Right atrium auricular region (tissue), 2 donors: ENCODE measurements at places on chromosomes 7 and 10. TPM values are rescaled to one million over a fixed set of nuclear protein-coding genes. Genes with fewer than 3 reads are reported as not detected.
A peak's percentile ranks its signal among the peaks of the same experiment; 100 is the strongest.

The ACTR3C gene
- total RNA-seq, result 4.1 TPM

- H3K27me3 ChIP-seq, result no peaks in the 10 kb centered on the region
- H3K4me3 ChIP-seq, result no peak overlapping the region
- no peaks in the 10 kb centered on the region for H3K36me3 ChIP-seq
- no peak for DNase-seq
- H3K27ac ChIP-seq, result no peak overlapping the region
Observed at GRCh38 chr7:142459551-142459963, 201.7 kb upstream of the PRSS58 start.

- no peak overlapping the region for H3K27ac ChIP-seq
- peak; percentile 57 for DNase-seq
- H3K4me1 ChIP-seq, result no peaks in the 10 kb centered on the region
- no peak overlapping the region for H3K4me3 ChIP-seq
- no peaks in the 10 kb centered on the region for H3K27me3 ChIP-seq
- no peaks in the 10 kb centered on the region for H3K36me3 ChIP-seq
Observed at GRCh38 chr10:122323941-122324675, 50.4 kb upstream of the PLEKHA1 start.

GRCh38 chr7:128318691-128319090 is 25.0 kb downstream of the RBM28 start:
- no peaks in the 10 kb centered on the region for H3K27me3 ChIP-seq
- peaks cover 5% of the 10 kb centered on the region for H3K4me1 ChIP-seq
- H3K36me3 ChIP-seq, result peaks cover 97% of the 10 kb centered on the region
- H3K4me3 ChIP-seq, result no peak overlapping the region
- no peak overlapping the region for H3K27ac ChIP-seq

DNA sequence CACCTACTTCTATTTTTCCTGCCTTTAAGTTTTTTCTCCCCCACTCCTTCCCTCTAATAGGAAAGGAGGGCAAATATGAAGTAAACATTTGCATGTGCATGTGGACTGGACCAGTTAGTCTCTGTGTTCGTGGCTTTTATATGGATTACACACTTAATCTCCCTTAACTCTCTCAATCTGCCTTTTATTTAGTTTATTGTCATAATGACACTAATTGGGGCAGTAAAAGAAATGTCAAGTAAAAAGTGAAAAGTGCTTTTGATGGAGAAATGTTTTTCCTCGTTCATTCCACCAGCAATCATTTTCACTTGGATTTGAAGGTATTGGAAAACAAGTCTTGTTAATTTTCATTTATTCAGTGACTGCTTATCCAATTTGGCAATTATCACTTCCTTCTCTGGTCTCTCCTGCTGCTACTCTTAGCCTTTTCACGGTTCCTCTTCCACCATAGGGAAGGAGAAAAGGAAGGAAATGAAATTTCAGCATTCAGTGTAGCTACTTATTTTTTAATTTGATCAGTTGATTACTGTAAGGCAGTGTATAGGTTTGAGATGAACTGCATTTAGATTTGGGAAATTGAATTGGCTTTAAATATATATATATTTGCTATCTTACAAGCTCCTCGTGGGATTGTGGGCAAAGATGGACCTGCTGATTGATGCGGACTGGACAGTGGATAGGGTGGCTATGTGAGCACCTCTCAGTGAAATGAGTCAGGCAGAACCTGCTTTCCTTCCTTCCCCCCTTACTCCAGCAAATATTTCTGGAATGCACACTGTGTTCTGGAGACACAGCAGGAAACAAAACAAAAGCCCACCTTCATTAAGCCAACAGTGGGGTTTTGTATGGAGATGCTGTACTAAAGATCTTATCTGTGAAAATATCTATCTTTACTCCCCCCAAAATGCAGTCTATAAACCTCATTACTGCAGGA is 77.5 kb downstream of the LRRC4 start:
- DNase-seq, result no peak
- no peaks in the 10 kb centered on the region for H3K27me3 ChIP-seq
- no peak overlapping the region for H3K4me3 ChIP-seq
- H3K27ac ChIP-seq, result no peak overlapping the region

DNA sequence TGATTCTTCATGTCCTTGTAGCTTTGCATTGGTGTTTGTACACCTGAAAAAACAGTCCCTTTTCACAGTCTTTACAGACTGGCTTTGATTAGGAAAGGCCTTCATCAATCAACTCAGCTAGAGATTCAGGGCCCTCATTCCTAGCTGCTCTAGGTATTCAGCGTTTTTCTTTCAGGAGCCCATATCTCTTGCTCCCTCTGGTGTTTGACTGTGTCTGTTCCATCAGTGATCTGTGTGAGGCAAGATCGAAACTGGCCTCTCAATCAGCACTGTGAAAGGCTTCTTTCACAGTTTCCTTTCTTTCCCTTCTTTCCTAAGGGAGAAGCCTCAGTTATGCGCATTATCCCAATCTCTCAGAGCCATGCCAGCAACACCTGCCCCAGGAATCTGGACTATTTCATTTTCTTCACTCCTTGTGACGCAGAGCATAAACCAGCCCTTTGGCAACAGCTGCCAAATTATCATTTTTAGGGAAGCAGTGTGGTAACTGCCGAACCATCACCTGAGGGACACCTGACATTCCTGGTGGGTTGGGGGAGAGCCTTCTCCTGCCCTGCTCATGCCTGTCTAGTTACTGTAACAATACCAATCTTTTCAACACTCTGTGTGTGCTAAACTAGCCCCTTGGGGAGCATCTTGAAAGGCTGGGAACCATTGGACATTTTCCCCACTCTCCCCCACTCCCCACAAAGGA is 75.7 kb upstream of the CCDC71L start:
- no peak overlapping the region for H3K27ac ChIP-seq
- no peak for DNase-seq
- H3K4me3 ChIP-seq, result no peak overlapping the region
- no peaks in the 10 kb centered on the region for H3K27me3 ChIP-seq

- no peak overlapping the region for H3K4me3 ChIP-seq
- H3K27ac ChIP-seq, result no peak overlapping the region
- no peaks in the 10 kb centered on the region for H3K36me3 ChIP-seq
- no peaks in the 10 kb centered on the region for H3K4me1 ChIP-seq
Observed at GRCh38 chr10:106866244-106866845, 298.2 kb downstream of the SORCS1 start.

GRCh38 chr7:19982841-19983835 is 209.7 kb upstream of the TMEM196 start:
- H3K4me1 ChIP-seq, result no peaks in the 10 kb centered on the region
- no peak for DNase-seq
- no peak overlapping the region for H3K4me3 ChIP-seq
- no peaks in the 10 kb centered on the region for H3K27me3 ChIP-seq
- H3K27ac ChIP-seq, result no peak overlapping the region

- H3K27ac ChIP-seq, result peak overlapping the region; percentile 20
- H3K4me3 ChIP-seq, result no peak overlapping the region
- DNase-seq, result no peak
Observed at GRCh38 chr10:24451325-24451820, 242.4 kb downstream of the KIAA1217 start.

- no peaks in the 10 kb centered on the region for H3K27me3 ChIP-seq
- no peak for DNase-seq
- no peak overlapping the region for H3K4me3 ChIP-seq
- no peaks in the 10 kb centered on the region for H3K36me3 ChIP-seq
Observed at GRCh38 chr10:34905200-34905927, 90.3 kb upstream of the PARD3 start.

GRCh38 chr10:78920011-78920410 is 148.8 kb upstream of the ZMIZ1 start:
- no peak overlapping the region for H3K27ac ChIP-seq
- no peaks in the 10 kb centered on the region for H3K4me1 ChIP-seq
- H3K27me3 ChIP-seq, result no peaks in the 10 kb centered on the region
- H3K36me3 ChIP-seq, result no peaks in the 10 kb centered on the region
- DNase-seq, result no peak

The GJD4 gene
- total RNA-seq, result not detected

GRCh38 chr7:87219545-87220025 is at the start of gene TMEM243:
TMEM243 (minus strand) TSS chr7:87219732; CDS start chr7:87219503, 229 bp downstream.
- peak; percentile 76 for DNase-seq
- peak within 1 kb of the TSS; percentile 75 for H3K4me3 ChIP-seq
- no peaks in the 10 kb centered on the region for H3K36me3 ChIP-seq
- no peaks in the 10 kb centered on the region for H3K4me1 ChIP-seq
- H3K27me3 ChIP-seq, result no peaks in the 10 kb centered on the region

The NPC1L1 gene
- not detected for total RNA-seq

- H3K36me3 ChIP-seq, result no peaks in the 10 kb centered on the region
- no peak overlapping the region for H3K27ac ChIP-seq
- H3K4me1 ChIP-seq, result no peaks in the 10 kb centered on the region
- H3K27me3 ChIP-seq, result no peaks in the 10 kb centered on the region
- peak; percentile 84 for DNase-seq
Observed at GRCh38 chr7:54839575-54840213, 80.7 kb upstream of the SEC61G start.

DNA sequence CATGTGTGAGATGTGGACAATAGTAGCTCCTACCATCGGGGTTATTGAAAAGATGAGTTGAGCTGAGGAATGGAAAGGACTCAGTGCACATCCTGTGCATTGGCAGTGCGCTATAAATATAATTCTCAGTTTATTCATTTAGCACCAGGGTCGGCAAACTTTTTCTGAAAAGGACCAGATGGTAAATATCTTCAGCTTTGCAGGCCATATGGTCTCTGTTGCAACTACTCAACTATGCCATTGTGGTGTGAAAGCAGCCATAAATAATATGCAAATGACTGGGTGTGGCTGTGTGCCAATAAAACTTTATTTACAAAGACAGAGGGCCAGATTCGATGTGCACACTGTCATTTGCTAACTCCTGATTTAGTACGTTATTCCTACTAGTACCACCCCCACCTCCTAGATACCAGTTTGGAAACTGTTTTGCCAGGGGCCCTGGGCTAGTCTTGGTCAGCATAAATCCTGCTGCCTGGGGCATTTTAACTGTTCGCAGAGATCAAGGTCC is 422.9 kb upstream of the MKI67 start:
- no peaks in the 10 kb centered on the region for H3K4me1 ChIP-seq
- H3K27me3 ChIP-seq, result no peaks in the 10 kb centered on the region
- H3K27ac ChIP-seq, result no peak overlapping the region
- no peak overlapping the region for H3K4me3 ChIP-seq

DNA sequence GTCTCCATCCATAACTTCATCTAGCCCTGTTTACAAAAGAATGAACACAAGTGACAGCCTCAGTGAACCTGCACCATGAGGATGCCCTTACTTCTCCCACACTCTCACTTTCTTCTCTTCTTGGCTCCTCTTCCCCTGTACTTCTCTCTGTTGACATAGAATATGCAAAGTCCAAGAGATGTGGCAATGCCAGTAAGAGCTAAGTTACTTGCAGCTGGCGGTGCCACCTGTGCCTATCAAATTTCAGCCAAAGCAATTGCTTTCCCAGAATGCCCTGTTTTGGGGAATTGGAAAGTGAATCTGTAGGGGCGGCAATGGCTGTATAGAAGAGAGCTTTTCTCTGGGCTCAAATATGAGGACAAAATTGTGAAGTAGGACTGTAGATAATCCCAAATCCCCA is 557.8 kb downstream of the AUTS2 start:
- no peaks in the 10 kb centered on the region for H3K36me3 ChIP-seq
- no peak overlapping the region for H3K4me3 ChIP-seq
- no peak for DNase-seq
- no peaks in the 10 kb centered on the region for H3K4me1 ChIP-seq

- no peak overlapping the region for H3K4me3 ChIP-seq
- DNase-seq, result no peak
- H3K27me3 ChIP-seq, result no peaks in the 10 kb centered on the region
- no peaks in the 10 kb centered on the region for H3K36me3 ChIP-seq
- H3K4me1 ChIP-seq, result no peaks in the 10 kb centered on the region
Observed at GRCh38 chr10:107206833-107207232, 42.3 kb upstream of the SORCS1 start.

The AGR2 gene
- not detected for total RNA-seq

GRCh38 chr10:31098046-31098445 is 66.4 kb upstream of the ZNF438 start:
- no peak for DNase-seq
- no peaks in the 10 kb centered on the region for H3K4me1 ChIP-seq
- H3K36me3 ChIP-seq, result no peaks in the 10 kb centered on the region
- no peak overlapping the region for H3K4me3 ChIP-seq
- H3K27ac ChIP-seq, result peak overlapping the region; percentile 44
- H3K27me3 ChIP-seq, result no peaks in the 10 kb centered on the region

The ASB4 gene
- 1.5 TPM for total RNA-seq

The GATA3 gene
- 0.52 TPM for total RNA-seq

- no peaks in the 10 kb centered on the region for H3K36me3 ChIP-seq
- no peak overlapping the region for H3K27ac ChIP-seq
- H3K4me3 ChIP-seq, result no peak overlapping the region
- no peaks in the 10 kb centered on the region for H3K4me1 ChIP-seq
Observed at GRCh38 chr7:95619921-95620320, 23.6 kb upstream of the PDK4 start.

- H3K27me3 ChIP-seq, result no peaks in the 10 kb centered on the region
- no peaks in the 10 kb centered on the region for H3K4me1 ChIP-seq
- H3K27ac ChIP-seq, result no peak overlapping the region
- no peak overlapping the region for H3K4me3 ChIP-seq
- H3K36me3 ChIP-seq, result no peaks in the 10 kb centered on the region
Observed at GRCh38 chr10:92091965-92092364, 168.4 kb downstream of the BTAF1 start.

The CAPZA2 gene
- total RNA-seq, result 148 TPM

GRCh38 chr7:130734815-130735716 is 1.1 kb upstream of the KLF14 start:
- no peaks in the 10 kb centered on the region for H3K36me3 ChIP-seq
- peak overlapping the region; percentile 42 for H3K4me3 ChIP-seq
- H3K27ac ChIP-seq, result no peak overlapping the region
- DNase-seq, result no peak

The OR2A12 gene
- not detected for total RNA-seq

GRCh38 chr10:32347363-32348022 is 535 bp upstream of the EPC1 start:
- peak overlapping the region; percentile 94 for H3K4me3 ChIP-seq
- no peak for DNase-seq
- H3K36me3 ChIP-seq, result no peaks in the 10 kb centered on the region
- H3K27ac ChIP-seq, result peak overlapping the region; percentile 100
- no peaks in the 10 kb centered on the region for H3K27me3 ChIP-seq
- no peaks in the 10 kb centered on the region for H3K4me1 ChIP-seq

The LRRD1 gene
- total RNA-seq, result not detected

- H3K27me3 ChIP-seq, result no peaks in the 10 kb centered on the region
- no peak for DNase-seq
- no peaks in the 10 kb centered on the region for H3K36me3 ChIP-seq
- no peak overlapping the region for H3K4me3 ChIP-seq
- H3K27ac ChIP-seq, result no peak overlapping the region
Observed at GRCh38 chr7:122550545-122550944, 148.4 kb downstream of the RNF133 start.

- no peaks in the 10 kb centered on the region for H3K4me1 ChIP-seq
- DNase-seq, result no peak
- no peaks in the 10 kb centered on the region for H3K27me3 ChIP-seq
- no peaks in the 10 kb centered on the region for H3K36me3 ChIP-seq
Observed at GRCh38 chr7:124992851-124993562, 63.4 kb upstream of the POT1 start.

The PLCE1 gene
- 28.1 TPM for total RNA-seq

- H3K4me3 ChIP-seq, result no peak overlapping the region
- H3K4me1 ChIP-seq, result peaks cover 5% of the 10 kb centered on the region
- peaks cover 92% of the 10 kb centered on the region for H3K36me3 ChIP-seq
- DNase-seq, result no peak
Observed at GRCh38 chr7:73443548-73444255, 10.1 kb downstream of the FZD9 start.
